ENCODE measurements at places on chromosomes 16 and 17.
A peak's percentile ranks its signal among the peaks of the same experiment; 100 is the strongest.

GRCh38 chr17:80272366-80272765, 11.7 kb downstream of the RNF213 start:
- no peak for DNase-seq

GRCh38 chr17:2266865-2267228, 36.7 kb downstream of the SMG6 start:
- DNase-seq = no peak

DNA sequence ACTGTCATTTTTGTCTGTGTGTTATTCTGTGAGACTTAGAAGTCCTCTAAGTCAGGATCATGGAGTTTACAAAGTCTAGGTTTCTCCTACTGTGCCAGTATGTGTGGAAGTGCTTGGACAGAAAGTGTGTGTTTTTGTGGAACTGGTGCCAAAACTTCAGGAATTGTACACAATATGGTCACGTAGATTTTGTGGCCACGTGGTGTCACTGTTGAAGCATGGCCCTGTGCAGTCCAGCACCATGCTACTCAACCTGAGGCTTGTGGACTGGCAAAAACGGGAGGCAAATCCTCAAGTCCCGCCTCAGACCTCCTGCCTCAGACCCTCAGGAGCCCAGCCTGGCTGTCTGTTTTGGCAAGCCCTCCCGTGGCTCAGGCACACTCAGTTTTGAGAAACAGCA, 16.7 kb upstream of the ALKBH5 start:
- DNase-seq = no peak

DNA sequence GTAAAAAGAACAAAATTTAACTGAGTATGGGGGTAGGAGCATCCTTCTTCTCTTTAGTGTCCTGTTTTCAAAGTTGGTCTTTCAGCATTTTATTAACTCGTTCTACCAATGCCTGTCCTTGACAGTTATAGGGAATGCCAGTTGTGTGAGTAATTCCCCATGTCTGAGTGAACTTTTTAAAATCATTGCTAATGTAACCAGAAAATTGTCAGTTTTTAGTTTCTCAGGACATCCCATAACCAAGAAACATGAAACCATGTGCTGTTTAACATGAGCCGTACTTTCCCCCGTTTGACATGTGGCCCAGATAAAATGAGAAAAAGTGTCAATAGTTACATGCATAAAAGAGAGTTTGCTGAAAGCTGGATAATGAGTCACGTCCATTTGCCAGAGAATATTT, 71.4 kb upstream of the ARL4D start:
- DNase-seq = no peak

DNA sequence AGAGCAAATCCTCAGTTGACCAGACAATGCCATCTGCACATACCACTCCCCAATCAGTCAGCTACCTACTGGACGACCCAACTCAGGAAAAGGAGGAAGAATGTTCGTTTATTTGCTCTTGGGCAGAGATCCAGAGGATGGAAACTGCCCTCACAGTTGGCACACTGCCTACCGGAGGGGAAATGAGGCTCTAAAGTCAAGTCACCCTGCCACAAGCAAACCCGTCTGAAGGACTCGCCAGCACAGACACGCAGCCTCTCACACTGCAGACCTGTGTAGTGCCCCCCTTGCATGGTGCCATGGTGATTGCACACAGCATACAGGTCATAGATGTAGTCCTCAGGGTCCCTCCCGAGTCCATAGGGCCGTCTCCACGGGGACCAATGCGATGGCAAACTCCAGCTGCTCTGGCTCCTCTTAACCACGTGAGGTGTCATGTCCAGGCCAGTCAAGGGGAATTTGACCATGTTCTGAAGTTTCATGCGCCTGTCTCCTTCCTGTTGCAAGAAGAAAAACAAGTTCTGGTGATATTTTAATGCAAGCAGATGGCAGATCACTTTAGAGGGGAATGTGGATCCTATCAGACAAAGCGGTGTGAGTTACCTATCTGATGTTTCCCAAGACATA, 69.5 kb downstream of the USP31 start:
- DNase-seq = no peak

- DNase-seq = no peak
Observed at GRCh38 chr16:70568601-70569237, 45.1 kb downstream of the SF3B3 start.

DNA sequence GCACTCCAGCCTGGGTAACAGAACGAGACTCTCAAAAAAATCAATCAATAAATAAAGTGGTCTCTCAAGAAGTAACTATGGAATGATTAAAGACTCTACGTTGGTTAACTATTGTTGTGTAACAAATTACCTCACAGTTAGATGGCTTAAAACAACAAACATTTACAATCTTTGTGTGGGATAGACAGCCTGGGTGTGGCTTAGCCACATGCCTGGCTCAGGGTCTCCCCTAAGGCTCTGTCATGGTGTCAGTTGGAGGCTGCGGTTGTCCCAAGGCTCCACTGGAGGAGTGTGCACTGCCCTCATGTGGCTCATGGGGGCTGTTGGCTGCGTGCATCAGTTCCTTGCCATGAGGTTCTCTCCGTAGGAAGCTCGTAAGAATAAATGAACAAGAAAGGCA, 294.5 kb downstream of the SNX29 start:
- DNase-seq = no peak

GRCh38 chr16:88939972-88940861, 36.8 kb downstream of the CBFA2T3 start:
- DNase-seq = peak; percentile 58

DNA sequence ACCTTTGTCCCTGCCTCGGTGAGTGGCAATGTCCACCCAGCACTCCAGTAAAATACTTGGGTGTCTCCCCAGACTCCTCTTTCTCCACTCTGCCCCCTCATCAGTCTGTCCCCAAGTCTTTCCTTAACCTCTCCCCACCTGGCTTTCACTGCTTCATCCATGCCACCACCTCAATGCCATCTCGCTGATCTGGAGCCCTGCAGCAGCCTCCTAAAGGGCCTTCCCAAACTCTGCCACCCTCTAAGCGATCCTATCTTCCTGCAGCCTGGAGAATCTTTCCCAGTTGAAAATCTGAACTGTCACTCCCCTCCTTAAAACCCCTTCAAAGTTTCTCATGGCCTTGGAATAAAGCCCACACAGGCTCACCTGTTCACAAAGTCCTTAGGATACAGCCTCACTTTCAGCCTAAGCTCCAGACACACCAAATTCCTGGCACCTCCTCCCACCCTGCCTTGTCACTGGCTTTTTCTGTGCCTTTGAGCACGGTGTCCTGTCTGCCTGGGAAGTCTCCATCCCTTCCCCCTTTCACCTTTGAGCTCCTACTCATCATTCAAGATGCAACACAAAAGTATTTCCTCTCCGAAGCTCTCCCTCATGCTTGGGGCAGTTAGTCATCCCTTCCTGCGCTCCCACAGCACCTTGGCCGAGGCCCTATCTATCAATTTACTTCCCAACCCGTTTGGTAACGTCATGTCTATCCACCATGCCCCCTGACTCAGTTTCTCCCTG, 2.8 kb downstream of the WNK4 start:
- no peak for DNase-seq

- DNase-seq = no peak
Observed at GRCh38 chr17:64328859-64329531, 61.7 kb downstream of the PECAM1 start.

DNA sequence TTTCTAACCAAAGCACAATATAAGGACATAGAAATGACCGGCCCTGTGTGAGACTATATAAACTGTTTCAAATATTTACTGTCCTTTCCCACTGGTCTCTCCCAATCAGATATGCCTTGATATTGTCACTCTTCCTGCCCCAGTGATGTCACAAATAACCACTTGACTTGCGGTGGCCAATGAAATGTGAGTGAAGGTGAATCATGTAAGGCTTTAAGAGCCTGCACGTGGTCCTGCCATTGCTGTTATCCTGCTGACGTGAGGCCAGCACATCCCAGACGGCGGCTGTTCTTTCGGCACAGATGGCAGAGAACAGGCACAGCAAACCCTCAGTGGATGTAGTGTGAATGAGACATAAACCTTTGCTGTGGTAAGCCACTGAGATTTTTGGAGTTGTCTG, 5.4 kb upstream of the KLHL11 start:
- no peak for DNase-seq

GRCh38 chr17:13569398-13570123, 32.2 kb downstream of the HS3ST3A1 start:
- no peak for DNase-seq

DNA sequence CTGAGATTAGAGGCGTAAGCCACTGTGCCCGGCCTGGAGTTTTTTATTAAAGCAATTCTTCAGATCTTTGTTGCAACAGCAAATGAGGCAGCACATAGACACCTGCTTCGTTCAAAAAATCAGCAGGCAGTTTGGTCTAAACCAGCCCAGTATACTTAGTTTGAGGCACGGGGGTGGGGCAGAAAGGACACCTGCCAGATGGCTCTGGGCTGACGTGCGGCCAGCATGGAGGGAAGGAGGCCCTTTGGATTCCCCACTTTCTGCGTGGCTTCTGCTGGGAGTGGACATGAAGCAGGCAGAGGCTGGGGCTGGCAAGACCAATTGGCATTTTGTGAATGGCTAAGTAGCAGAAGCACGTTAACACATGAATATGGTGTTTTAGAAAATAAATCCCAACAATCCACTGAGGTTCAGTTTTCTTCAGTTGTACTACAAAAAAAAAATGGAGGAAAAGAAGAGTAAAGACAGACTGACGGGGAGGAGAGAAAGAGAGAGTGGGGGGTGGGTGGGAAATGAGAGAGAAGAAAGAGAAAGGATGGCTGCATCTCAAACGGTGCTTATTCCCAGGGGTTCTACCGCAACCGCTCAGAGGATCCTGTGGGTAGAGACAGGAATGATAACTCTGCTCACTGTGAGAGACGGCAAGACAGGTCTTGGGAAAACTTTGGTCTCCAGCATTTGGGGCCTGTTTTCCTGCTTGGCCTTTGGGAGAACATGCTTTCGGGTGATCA, 16.3 kb downstream of the C16orf46 start:
- DNase-seq = no peak

DNA sequence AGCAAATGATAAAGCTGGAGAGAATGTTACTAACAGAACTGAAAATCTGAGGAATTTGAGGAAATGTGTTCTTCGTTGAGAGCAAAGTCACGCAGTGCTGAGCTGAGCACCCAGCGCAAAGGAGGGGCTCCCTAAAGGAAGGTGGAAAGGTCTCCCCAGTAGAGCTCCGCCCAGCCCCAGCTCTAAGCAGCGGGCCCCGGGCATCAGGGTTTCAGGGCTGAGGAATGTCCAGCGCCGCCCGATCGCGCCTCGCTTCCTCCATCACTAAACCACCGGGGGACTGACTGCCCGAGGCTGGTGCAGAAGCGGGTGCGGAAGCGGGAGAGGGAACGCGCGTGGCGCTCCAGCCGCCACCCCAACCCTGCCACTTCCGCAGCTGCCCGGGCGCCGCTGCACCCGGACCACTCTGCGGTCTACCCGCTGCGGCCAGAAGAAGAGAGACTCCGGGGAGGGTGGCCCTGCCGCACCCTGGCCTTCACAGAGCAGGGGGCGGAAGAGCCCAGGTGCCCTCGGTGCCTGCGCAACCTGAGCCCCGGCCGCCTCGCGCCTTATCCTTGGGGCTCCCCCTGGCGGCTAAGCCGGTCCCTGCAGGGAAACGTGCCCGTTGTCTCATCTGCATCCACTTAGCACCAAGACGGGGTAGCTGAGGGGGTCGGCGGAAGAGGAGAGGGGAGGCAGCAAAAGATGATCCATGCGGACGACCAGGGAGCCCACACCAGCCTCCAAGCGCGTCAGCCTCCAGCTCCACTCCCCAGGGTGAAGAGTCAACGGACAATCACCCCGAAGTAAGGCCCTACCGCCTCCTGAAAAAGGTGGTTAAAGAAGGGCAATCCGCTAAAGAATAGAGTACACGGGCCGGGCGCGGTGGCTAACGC, 12.4 kb upstream of the GUCY2D start:
- peak; percentile 88 for DNase-seq

GRCh38 chr17:1830288-1830687, 483 bp downstream of the RPA1 start:
- no peak for DNase-seq

- no peak for DNase-seq
Observed at GRCh38 chr16:15772579-15773293, 84.1 kb downstream of the MYH11 start.

GRCh38 chr17:44375196-44376017, 11.8 kb upstream of the FAM171A2 start:
- DNase-seq = no peak
